Kasumi-1 (cell line): ENCODE measurements at places on chromosomes 13 and 19.

GRCh38 chr19:29269641-29270040, 56.7 kb upstream of the UQCRFS1 start:
- no peak for DNase-seq

GRCh38 chr13:99160415-99160814, 40.2 kb upstream of the UBAC2 start:
- no peak for DNase-seq

GRCh38 chr13:52356327-52356726, 49.6 kb downstream of the THSD1 start:
- no peak for DNase-seq

- no peak for DNase-seq
Observed at GRCh38 chr19:18155095-18156087, 2.4 kb downstream of the PIK3R2 start.

DNA sequence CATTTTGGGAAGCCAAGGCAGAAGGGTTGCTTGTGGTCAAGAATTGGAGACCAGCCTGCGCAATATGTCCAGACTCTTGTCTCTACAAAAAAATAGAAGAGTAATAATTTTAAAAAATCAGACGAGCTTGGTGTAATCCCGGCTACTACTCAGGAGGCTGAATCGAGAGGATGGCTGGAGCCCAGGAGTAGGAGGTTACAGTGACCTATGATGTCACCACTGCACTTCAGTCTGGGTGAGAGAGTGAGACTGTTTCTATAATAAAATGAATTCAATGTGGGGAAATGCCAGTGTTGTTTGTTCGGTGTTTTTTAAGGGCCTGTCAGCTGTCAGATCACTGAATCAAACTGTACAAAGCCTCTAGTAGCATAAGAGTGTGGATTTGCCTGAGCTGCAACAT, 1.2 kb upstream of the FBXL3 start:
- DNase-seq, result no peak

DNA sequence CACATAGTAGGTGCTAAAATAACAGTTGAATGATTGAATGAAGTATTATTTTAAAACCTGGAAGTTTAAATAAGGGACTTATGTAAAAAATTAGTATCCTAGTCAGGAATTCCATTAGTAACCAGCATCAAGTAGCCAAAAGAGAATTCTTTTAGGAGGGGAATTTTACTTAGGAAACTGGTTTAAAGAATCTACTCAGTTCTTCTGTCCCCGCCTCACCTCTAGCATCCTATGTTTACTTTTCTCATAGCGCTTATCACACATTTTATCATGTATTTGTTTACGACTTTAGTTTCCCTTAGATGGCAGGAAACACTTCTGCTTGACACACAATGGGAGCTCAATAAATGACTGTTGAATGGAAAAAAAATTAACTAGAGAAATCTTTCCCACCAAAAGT, 229.0 kb downstream of the KLF5 start:
- DNase-seq, result no peak

- peak; percentile 66 for DNase-seq
Observed at GRCh38 chr19:17052439-17052838, 22.8 kb downstream of the HAUS8 start.

GRCh38 chr13:111536075-111536642, 215.7 kb downstream of the TEX29 start:
- no peak for DNase-seq

DNA sequence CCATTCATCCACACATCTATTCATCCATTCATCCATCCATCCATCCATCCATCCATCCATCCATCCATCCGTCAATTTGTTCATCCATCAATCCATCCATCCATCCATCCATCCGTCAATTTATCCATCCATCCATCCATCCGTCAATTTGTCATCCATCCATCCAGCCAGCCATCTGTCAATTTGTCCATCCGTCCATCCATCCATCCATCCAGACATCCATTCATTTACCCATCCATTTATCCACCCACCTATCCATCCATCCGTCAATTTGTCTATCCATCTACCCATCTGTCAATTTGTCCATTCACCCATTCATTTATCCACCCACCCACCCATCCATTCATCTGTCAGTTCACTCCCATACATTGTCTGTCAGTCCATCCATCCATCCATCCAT, 209.5 kb upstream of the ZNF536 start:
- no peak for DNase-seq

- no peak for DNase-seq
Observed at GRCh38 chr19:47070756-47071155, 22.3 kb upstream of the TMEM160 start.

DNA sequence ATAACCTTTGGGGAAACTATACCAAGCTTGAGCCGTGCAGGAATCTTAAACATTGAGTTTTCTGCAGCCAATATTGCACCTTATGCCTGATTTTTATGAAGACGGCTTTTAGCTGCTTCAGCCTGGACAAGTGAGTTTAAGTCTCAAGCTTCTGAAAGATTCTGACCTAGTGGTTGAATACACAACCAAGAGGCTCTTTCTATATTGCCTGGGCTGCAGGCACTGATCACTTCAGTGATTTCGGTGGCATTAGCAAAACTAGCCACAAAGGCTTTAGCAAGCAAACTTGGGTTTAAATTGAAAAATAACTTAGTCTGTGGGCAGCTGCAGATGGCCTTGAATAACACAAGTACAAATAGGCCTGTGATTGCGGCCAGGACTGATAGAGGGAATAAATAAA, 29.3 kb upstream of the RFXAP start:
- no peak for DNase-seq

DNA sequence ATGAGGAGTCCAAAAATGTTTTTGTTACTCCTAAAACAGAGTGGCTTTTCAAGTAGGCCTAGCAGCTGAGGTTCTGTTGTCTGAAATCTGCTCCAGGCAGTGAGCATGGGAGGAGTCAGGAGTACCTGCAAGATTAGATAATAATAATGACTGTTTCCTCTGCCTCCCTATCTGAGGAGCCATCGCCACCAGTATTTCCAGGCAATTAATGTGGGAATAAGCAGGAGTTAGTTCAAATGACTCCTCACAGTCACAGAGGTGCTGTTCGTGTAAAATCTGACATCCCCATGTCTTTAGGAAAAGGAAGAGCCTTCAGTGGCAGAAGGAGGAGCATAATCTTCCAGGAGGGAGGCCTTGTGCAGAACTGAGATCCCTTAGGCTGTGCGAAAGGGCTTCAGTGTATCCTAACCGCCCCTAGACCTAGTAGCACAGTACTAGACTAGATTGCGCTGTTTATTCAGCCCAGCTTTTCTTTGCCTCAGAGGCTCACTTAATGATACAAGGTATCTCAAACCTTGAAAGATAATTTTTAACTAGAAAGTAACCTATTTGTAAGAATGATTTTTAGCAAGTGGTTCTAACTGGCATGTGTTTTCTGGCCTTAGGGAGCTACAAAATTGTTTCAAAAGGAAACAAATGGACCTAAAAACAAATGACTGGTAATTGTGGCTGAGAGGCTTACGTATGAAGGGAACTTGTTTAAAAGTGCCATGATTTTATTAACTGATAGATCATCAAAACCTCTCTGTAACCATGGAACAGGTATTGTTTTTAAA, 49.0 kb downstream of the FREM2 start:
- DNase-seq, result no peak

GRCh38 chr13:45695198-45695730, 6.9 kb upstream of the CBY2 start:
- no peak for DNase-seq

- no peak for DNase-seq
Observed at GRCh38 chr13:98487522-98487921, 89.4 kb downstream of the STK24 start.

GRCh38 chr19:10514211-10515145, 2.8 kb downstream of the S1PR5 start:
- DNase-seq, result no peak
